H4 (cell line): ENCODE measurements at places on chromosomes 6 and 20.

GRCh38 chr6:36731622-36732310 lies 34.1 kb downstream of the RAB44 start:
- DNase-seq, result no peak

DNA sequence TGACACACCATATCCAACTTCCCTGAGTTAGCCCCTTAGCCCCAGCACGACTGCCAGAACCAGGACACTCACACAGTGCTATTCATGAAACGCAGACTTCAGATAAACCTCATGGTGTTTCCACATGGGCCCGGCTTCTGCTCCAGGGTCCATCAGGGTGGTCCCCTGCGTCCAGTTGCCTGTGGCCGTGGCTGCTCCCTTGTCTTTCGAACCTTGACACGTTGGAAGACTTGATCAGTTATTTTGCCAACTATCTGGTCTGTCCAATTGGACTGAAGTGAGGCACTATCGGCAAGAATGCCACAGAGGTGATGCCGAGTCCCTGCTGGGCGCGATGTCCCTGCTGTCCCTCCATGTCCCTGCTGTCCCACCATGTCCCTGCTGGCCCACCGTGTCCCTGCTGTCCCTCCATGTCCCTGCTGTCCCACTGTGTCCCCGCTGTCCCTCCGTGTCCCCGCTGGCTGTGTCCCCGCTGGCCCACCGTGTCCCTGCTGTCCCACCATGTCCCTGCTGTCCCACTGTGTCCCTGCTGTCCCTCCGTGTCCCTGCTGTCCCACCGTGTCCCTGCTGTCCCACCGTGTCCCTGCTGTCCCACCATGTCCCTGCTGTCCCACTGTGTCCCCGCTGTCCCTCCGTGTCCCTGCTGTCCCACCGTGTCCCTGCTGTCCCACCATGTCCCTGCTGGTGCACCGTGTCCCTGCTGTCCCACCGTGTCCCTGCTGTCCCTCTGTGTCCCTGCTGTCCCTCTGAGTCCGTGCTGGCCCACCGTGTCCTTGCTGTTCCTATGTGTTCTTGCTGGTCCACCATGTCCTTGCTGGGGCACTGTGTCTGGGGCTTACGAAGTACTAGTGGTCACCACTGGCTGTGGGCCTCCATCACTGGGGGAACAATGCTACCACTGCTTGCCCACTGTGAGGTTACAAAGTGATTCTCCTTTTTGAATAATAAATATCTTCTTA lies 251.4 kb downstream of the DLL1 start:
- no peak for DNase-seq

- peak; percentile 46 for DNase-seq
Observed at GRCh38 chr6:144006736-144007477, 1.2 kb downstream of the PLAGL1 start.

DNA sequence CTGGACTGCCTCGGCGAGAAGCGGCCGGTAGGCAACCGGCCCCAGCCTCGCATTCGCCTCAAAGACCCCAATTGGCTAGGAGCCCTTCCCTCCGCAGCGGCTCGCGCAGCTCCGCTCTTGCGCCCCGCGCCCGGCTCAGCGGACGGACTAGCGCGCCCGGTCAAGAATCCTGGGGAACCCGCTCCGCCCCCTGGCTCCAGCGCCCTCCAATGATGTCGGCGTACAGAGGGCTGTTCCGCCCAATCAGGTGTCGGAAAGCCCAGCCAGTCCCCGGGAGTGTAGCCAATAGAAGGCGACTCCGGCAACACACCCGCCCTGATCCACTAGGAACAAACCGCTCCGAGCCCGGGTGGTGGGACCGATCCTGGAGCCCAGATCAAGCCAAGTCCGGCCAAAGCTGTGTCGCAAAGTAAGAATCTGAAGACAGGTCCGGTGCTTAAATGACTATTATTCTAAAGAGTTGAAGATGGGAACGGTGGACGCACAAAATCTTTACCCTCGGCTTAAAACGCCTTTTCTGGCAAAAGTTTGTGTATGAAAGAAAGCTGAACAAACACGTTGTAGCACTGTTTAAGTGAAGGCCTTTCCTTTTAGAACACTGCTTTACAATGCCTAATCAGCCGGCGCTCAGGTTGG lies 132.2 kb downstream of the OGFRL1 start:
- DNase-seq, result peak; percentile 90

- no peak for DNase-seq
Observed at GRCh38 chr6:11613336-11613735, 75.8 kb downstream of the TMEM170B start.

DNA sequence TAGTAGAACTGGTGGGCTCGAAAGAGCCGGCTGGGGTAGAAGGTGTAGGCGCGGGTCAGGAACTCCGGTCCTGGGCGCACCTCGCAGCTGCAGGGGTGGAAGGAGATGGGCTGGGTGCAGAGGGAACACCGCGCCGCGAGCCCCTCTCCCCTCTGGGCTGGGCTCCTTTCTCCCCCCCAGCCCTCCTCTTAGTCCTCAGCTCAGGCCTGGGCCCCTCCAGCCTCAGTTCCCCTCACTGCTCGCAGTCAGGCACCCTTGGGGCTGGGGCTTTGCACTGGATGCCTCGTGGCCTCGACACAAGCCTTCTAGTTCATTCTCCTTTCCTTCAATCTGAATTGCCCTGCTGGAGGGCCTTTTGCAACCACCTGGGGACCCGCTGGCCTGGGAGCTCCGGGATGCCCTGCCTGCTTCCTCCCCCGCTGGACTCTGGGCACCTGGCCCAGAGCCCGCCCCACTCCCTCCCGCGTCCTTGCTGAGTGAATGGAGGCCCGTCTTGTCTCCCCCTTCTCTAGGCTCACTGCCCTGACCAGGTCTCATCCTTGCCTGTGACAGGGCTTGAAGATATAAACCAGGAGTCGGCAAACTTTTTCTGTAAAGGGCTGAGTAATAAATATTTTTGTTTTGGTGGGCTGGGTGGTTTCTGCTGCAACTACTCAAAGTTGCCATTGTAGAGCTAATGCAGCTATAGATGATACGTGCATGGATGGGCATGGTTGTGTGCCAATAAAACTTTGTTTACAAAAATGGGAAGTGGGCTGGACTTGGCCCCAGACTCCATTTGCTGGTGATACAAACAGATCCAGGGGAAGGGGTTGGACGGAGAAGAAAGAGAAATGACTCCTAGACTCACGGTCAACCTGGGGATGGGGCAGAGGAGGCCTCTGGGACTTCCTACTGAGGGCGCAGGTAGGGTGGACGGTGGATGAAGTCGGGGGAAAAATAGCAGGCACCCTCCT lies 47.3 kb downstream of the APCDD1L start:
- no peak for DNase-seq

- DNase-seq, result no peak
Observed at GRCh38 chr6:161199850-161200249, 74.0 kb downstream of the AGPAT4 start.
